Stimulated activated CD8-positive, alpha-beta memory T cell treated with anti-CD3 and anti-CD28 coated beads, Interleukin-7, amount 100 ng/mL, for 1 hour (primary cell): ENCODE measurements at places on chromosomes 4 and X.

DNA sequence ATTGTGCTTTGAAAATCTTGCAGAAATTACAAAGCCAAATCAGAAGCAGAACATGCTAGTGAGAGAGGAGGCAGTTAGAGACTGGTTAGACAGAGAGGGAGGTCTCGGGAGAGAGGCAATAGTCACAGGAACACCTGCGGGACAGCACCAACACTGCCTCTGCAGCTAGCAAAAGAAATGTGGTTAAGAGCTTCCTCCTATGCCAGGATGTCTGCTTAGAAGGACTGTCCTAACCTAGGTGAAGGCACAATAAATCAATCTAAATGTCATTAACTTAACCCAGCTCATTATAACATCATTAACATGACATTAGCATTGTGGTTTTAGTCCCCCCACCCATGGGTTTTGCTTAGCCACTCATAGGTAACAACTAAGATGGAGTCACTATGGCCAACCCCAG is 726.7 kb downstream of the PCDH18 start:
- DNase-seq, result no peak

GRCh38 chr4:189858435-189858834 is 82.2 kb upstream of the FRG1 start:
- no peak for DNase-seq

GRCh38 chrX:123835661-123836371 is 24.0 kb upstream of the XIAP start:
- no peak for DNase-seq

DNA sequence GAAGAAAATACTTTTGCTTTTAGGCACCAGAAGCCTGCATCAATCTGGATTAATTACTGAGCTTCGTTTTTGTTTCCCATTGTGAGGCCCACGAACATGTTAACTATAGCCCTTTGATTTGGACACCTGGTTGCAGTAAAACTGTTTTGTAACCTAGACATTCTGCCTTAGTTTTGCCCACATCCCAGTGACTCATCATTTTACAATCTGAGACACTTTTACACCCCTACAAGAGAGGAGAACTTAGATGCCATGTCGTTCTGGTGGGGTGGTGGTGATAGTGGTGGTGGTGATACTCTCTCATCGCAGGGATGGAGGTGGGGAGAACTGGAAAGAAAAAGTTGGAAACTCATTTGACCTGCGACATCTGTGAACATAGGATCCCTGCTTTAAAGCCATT is 1257.2 kb downstream of the ADGRL3 start:
- no peak for DNase-seq

GRCh38 chr4:136183513-136183912 is 1348.8 kb downstream of the PCDH18 start:
- DNase-seq, result no peak

GRCh38 chr4:116361790-116362189 is 723.6 kb downstream of the TRAM1L1 start:
- no peak for DNase-seq

- DNase-seq, result no peak
Measured at GRCh38 chr4:20678400-20678799, 21.9 kb upstream of the PACRGL start.

DNA sequence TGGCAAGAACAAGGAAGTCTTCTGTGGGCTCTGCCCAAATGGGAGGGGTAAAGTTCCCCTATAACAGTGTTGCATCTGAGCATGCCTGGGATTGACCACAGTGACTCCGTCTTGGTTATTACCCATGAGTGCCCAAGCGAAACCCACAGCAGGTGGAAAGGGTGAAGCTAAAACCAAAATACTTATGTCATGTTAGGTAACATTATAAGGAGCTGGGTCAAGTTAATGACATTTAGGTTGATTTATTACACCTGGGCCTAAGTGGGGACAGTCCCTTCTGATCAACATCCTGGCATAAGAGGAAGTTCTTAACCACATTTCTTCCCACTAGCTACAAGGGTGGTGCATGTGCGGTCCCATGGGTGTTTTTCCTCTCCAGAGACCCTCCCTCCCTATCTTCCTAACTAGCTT is 1.3 kb upstream of the ZNF732 start:
- DNase-seq, result no peak

GRCh38 chrX:28126886-28127285 is 145.6 kb upstream of the DCAF8L1 start:
- no peak for DNase-seq

GRCh38 chr4:8819473-8820177 is 52.0 kb downstream of the HMX1 start:
- no peak for DNase-seq

- no peak for DNase-seq
Measured at GRCh38 chr4:184275766-184276165, 58.1 kb upstream of the ENPP6 start.

GRCh38 chr4:88286897-88287296 is 2.5 kb upstream of the PPM1K start:
- no peak for DNase-seq

DNA sequence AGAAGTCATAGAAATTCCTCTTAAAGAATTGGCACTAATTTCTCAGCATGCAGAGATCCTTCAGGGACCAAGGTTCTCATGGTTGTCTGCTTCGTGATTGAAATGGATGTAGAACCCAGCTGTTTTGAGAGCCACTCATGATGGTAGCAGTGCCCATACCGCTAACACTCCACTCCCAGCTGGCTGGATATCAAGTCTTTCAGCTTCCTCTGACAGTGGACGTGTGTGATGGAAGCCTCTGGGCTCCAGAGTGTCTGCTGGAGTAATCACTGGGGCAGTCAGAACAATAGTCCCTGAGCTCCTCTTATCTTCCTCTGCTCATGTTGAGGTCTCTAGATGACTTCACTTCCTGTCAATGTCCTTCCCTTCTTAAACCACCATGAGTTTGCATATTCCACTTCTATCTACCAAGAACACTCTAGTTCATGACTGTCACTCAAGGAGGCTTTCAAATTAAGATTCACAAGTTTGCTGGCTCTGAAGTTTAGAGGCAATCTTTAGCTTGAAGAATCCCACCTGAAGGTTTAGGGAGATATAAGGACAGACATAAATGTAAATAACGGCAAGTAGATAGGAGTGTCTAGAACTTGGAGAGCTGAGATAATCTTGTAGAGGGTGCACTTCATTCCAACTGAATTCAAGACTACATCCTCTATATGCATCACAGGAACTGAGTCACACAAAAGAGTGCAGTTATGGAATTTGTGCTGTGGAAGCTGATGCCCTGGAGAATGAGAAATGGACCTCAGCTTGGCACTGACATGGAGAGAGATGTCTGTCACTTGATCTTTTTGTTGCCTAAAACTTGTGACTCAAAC is 64.5 kb upstream of the WDR1 start:
- DNase-seq, result no peak

GRCh38 chr4:166459621-166460020 is 586.6 kb downstream of the TLL1 start:
- DNase-seq, result no peak

GRCh38 chr4:94642561-94642866 is 115.2 kb upstream of the BMPR1B start:
- no peak for DNase-seq

DNA sequence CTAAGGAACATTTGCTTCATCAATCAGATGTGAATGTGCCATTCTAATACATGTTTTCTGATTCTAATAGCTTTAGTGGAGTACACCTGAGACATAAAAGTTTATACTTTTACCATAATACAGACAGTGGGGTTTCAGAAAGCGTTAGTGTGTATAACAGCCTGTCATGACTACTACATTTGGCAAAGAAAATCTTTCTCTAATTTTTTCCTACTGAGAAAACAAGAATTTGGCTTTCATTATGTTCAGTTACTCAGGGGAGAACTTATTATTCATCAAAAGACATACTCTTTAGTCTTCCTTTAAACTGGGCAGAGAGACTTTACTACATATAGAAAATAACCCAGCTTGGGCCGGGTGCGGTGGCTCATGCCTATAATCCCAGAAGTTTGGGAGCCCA is 104.9 kb downstream of the PCDH18 start:
- no peak for DNase-seq

DNA sequence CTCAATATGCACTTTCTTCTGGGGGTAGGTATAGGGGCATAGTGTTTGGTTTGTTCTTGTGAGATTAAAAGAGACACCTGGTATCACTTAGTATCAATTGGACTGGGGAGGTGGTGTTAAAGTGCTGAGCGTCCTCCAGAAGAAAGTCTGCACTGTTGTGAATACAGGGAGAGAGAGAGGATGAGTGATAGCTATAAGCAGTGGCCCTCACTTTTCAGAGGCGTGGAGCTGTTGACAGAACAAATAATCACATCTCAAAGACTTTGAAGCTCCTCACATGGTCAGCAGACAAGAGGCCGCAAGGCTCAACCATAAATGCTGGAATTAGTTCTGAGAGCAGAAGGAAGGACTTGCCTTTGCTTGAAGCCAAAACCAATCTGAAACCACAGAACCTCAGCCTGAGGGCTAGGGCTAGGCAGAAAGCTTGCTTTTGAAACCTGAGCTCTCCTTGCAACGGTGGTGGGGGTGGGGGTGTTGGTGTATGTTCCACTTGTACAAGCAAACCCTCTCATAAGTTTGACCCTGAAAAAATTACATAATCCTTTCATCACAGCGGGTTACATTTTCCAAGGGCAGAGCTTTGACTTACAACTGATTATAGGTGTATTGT is 123.2 kb upstream of the SCML1 start:
- DNase-seq, result no peak

- no peak for DNase-seq
Measured at GRCh38 chr4:102172341-102172740, 172.9 kb downstream of the SLC39A8 start.

DNA sequence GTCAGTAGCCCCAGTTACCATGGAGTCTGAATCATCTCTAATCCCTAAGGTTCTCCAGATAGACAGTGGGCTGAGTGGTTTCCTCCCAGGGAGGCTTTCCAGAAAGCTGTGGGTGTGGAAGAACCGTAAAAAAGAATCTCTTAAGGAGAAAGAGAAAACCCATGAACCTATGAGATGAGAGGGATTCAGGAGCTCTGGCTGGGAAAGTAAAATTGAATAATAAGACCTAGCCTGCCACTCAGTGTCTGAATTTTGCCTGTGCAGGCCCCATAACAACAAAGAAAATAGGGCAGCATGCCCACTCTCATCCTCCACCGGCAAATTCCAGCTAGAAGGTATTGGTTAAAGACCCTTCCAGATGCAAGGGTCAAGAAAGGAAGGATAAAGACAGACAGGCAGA is 16.9 kb downstream of the AWAT2 start:
- no peak for DNase-seq

DNA sequence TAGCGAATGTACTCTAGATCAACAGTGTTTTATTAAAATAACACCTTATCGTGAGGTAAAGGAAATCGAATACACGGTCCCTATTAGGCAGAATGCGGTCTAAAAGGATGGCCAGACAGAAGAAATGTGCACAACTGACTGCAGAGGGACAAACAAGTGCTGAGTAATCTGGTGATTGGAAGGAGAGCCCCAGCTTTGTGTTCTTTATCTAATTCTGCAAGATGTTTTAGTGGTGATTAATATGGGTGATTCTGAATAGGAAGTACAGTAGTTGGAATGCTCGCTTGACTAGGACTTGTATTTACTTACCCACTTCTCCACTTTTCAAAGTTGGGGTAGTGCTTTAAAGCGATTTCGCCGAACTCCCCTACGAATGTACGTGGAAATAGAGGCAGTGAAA is 1.2 kb downstream of the WDR44 start:
- no peak for DNase-seq

DNA sequence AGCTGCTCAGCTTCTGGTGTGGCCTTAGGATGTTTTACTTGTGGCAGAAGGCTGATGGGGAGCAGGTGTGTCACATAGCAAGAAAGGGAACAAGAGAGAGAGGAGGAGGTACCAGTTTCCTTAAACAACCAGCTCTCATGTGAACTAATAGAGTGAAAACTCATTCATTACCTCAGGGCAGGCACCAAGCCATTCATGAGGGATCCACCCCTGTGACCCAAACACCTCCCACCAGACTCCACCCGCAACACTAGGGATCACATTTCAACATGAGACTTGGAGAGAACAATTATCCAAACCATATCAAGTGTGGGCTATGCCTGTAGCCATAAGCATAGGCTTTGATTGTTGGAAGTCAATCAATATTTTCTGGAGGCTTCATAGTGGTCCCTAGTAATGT is 56.0 kb downstream of the GSX2 start:
- DNase-seq, result no peak

GRCh38 chr4:74625981-74626380 is 168.3 kb downstream of the BTC start:
- DNase-seq, result no peak

DNA sequence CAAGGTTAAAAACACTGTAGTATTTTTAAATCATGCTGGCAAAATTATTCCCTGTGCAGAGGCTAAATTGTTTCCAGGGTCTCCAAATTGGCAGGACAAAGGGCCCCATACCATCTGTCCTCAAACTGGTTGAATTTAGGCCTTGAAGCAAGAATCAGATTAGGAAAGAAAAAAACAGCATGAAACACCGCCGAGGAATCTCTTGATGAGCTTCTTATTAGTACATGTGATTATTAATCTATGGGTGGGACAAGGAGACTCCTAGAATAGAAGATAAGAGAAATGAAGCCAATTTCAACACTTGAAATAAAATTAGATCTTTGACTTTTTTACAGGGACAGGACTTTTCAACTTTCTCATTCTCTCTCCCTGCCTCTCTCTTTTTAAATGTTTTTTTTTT is 7.1 kb upstream of the CLNK start:
- no peak for DNase-seq

DNA sequence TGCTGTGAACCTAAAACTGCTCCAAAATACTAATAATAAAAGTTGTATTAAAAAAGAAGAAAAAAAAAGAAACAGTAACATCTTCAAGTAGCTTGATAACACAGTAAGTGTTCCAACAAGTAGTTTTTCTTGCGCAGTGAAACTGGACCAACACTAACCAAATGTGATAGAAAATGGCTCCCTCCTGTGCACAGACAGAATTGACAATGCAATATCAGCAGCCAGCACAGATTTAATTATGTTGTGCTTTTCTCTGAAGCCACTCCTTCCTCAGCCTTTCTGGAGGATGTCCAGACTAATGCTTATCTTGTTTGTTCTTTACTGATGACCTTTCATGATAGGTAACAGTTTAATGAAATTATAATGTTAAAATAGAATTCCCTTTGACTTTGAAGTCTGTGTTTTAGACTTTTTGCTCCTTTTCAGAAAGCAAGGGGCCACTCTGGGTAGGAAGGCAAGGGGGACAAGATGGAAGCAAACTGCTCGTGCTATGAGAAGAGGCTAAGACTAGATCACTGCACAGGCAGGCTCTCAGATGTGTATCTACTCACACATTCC is 147.1 kb upstream of the RPL34 start:
- no peak for DNase-seq

- no peak for DNase-seq
Measured at GRCh38 chrX:96176921-96177320, 507.7 kb upstream of the DIAPH2 start.

DNA sequence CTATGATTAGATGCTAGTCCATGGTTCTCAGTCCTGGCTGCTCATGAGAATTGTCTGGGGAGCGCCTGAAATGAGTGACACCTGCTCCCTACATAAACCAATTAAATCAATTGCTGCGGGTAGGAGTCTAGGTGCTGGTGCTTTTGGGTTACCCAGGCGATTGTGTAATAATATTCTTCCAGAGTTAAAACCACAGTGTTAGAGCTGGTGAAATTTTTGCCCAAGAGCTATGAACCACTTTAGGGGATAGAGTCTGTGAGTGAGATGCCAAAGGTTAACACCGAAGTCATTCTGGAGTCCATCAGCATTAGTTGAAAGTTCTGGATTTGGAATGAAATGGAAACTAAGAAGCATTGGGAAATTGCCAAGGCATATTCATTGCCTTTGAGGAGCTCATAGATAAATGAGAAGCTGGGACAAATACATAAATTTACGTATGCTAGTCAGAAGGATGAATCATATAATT is 15.3 kb downstream of the PDK3 start:
- DNase-seq, result no peak

GRCh38 chr4:39228377-39228776 is 46.0 kb downstream of the WDR19 start:
- no peak for DNase-seq
